ENCODE measurements at places on chromosomes 16 and 17.
A peak's percentile ranks its signal among the peaks of the same experiment; 100 is the strongest.

DNA sequence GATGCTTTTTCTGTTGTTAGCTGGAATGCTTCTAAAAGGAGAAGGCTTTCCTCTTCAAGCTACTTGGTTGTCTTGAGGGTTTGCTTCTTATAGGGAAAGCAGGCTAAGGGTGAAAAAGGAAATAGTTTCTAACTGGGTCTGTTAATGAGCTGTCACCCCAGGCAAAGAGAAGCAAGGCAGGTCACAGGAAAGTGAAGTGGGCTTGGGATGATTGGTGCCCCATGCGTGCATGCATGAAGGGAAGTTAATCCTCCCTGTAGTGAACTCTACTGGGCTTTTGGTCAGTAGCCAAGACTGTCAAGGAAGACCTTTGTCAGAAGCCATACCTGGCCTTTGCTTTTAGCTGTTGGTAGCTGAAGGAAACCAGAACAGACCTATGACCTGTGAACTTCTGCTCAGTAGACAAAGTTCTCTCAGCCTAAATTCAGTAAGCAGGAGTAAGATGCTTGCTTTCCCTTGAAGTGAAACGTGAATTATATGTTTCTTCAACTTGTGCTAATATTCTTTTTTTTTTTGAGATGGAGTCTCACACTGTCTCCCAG lies 16.5 kb downstream of the TENT4B start:
- no peaks in the 10 kb centered on the region for H3K36me3 ChIP-seq
- no peaks in the 10 kb centered on the region for H3K27me3 ChIP-seq
- H3K4me1 ChIP-seq = peaks cover 6% of the 10 kb centered on the region
- H3K4me3 ChIP-seq = no peak overlapping the region

GRCh38 chr17:5942687-5943086 lies 127.5 kb upstream of the WSCD1 start:
- DNase-seq = no peak
- H3K4me3 ChIP-seq = no peak overlapping the region
- peaks cover 6% of the 10 kb centered on the region for H3K4me1 ChIP-seq
- no peak overlapping the region for H3K27ac ChIP-seq
- peaks cover 62% of the 10 kb centered on the region for H3K27me3 ChIP-seq
- H3K36me3 ChIP-seq = no peaks in the 10 kb centered on the region

GRCh38 chr16:74321356-74321755 lies 24.7 kb downstream of the PSMD7 start:
- no peak for DNase-seq
- H3K4me1 ChIP-seq = no peaks in the 10 kb centered on the region
- H3K27me3 ChIP-seq = no peaks in the 10 kb centered on the region
- no peaks in the 10 kb centered on the region for H3K36me3 ChIP-seq

- peaks cover 10% of the 10 kb centered on the region for H3K27me3 ChIP-seq
- H3K4me3 ChIP-seq = no peak overlapping the region
- H3K4me1 ChIP-seq = peaks cover 42% of the 10 kb centered on the region
- no peaks in the 10 kb centered on the region for H3K36me3 ChIP-seq
- no peak for DNase-seq
These were observed 30.5 kb downstream of the COPZ2 start for GRCh38 chr17:48006936-48007709.

- no peaks in the 10 kb centered on the region for H3K27me3 ChIP-seq
- no peak for DNase-seq
- peaks cover 5% of the 10 kb centered on the region for H3K36me3 ChIP-seq
- peak overlapping the region; percentile 94 for H3K27ac ChIP-seq
- H3K4me3 ChIP-seq = peak overlapping the region; percentile 95
These were observed 1.3 kb upstream of the HERPUD1 start for GRCh38 chr16:56930486-56931270.

GRCh38 chr16:75445298-75445697 lies 12.0 kb upstream of the CFDP1 start:
- H3K36me3 ChIP-seq = peaks cover 24% of the 10 kb centered on the region
- peaks cover 9% of the 10 kb centered on the region for H3K4me1 ChIP-seq

GRCh38 chr17:75260641-75261335 lies 618 bp downstream of the GGA3 start:
- H3K4me1 ChIP-seq = peaks cover 30% of the 10 kb centered on the region
- no peaks in the 10 kb centered on the region for H3K27me3 ChIP-seq
- DNase-seq = no peak
- H3K27ac ChIP-seq = peak overlapping the region; percentile 100
- H3K4me3 ChIP-seq = peak overlapping the region; percentile 97
- peaks cover 6% of the 10 kb centered on the region for H3K36me3 ChIP-seq

GRCh38 chr16:1349351-1349750 lies 2.3 kb downstream of the TSR3 start:
- no peak for DNase-seq
- no peaks in the 10 kb centered on the region for H3K27me3 ChIP-seq
- peak overlapping the region; percentile 26 for H3K4me3 ChIP-seq
- no peaks in the 10 kb centered on the region for H3K36me3 ChIP-seq

DNA sequence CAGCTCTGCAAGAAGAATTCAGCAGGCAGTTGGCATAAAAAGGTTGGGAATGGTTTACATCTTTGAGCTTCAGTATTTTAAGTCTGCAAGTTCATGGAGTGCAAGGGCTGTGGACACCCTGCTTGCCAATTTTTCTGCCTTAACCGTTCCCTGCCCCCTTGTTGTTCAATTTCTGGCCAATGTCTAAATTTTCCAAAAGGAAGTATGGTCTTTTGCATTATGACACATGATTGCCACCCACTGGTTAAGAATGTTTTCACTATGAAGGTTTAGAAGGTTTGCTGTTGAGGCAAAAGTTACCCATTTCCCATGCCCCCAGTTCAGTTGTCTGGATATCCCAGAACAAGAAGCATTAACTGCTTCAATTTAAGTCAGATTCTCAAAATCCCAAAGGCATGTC lies 441.9 kb downstream of the CDH13 start:
- H3K27ac ChIP-seq = no peak overlapping the region
- no peak for DNase-seq

DNA sequence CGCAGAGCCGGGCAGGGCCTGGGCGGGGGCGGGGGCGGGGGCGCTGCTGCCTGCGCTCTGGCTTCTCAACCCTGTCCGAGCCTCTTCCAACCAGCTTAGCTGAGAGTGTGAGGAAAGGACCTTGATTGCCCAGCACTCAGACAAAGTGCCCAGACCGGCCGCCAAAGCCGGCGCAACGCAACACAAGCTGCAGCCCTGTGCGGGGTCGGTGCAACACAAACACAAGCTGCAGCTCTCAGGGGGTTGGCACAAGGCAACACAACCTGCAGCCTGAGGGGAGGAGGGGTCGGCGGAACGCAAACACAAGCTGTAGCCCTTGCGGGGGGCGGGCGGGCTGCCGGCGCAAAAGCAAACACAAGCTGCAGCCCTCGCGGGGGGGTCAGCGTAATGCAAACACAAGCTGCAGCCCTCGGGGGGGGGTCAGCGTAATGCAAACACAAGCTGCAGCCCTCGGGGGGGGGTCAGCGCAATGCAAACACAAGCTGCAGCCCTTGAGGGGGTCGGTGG lies 60.0 kb downstream of the KLHDC4 start:
- H3K27ac ChIP-seq = peak overlapping the region; percentile 90
- H3K4me1 ChIP-seq = peaks cover 16% of the 10 kb centered on the region
- H3K4me3 ChIP-seq = peak overlapping the region; percentile 62
- peaks cover 23% of the 10 kb centered on the region for H3K36me3 ChIP-seq
- peaks cover 10% of the 10 kb centered on the region for H3K27me3 ChIP-seq

DNA sequence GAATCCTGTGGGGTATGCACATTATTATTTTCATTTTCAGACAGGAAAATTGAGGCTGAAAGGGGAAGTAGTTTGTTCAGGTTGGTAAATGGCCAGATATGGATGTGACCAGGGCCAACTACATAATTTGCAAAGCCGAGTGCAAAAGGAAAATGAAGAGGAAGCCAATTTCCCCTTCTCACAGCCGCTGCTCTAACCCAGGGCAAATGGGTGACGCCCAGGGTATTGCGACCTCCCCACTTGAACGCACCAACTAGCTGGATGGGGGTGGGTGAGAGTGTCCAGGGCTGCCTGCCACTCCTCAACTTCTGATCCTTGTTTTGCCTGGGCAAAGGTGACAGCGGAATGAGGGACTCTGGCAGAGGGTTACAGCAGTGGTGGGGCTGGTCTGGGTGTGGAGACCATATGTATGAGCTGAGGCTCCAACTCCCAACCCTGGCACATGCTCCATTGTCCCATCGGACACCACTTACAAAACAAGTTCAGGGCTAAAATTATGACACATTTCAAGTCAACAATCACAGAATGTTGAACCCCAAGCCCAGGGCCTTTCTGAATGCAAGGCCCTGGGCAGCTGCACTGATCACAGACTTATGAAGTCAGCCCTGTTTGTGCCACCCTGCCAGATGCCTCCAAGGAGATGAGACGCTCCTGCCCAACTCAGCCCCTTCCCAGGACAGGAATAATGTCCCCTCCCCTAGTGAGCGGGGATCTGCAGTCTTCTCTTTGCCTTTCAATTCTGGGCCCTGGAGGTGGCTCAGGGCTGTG lies 1.7 kb downstream of the ANKRD40CL start:
- DNase-seq = no peak
- H3K27me3 ChIP-seq = no peaks in the 10 kb centered on the region
- H3K27ac ChIP-seq = no peak overlapping the region
- H3K36me3 ChIP-seq = no peaks in the 10 kb centered on the region

GRCh38 chr16:70269471-70269870 lies 17.7 kb upstream of the EXOSC6 start:
- DNase-seq = no peak
- H3K36me3 ChIP-seq = peaks cover 38% of the 10 kb centered on the region
- no peak overlapping the region for H3K4me3 ChIP-seq
- H3K4me1 ChIP-seq = no peaks in the 10 kb centered on the region
- no peak overlapping the region for H3K27ac ChIP-seq
- no peaks in the 10 kb centered on the region for H3K27me3 ChIP-seq

- DNase-seq = no peak
- peaks cover 2% of the 10 kb centered on the region for H3K4me1 ChIP-seq
- H3K27me3 ChIP-seq = no peaks in the 10 kb centered on the region
- H3K36me3 ChIP-seq = peaks cover 30% of the 10 kb centered on the region
- no peak overlapping the region for H3K4me3 ChIP-seq
These were observed 20.2 kb downstream of the ZNF778 start for GRCh38 chr16:89237733-89238132.

- no peaks in the 10 kb centered on the region for H3K36me3 ChIP-seq
- peaks cover 5% of the 10 kb centered on the region for H3K4me1 ChIP-seq
- H3K4me3 ChIP-seq = no peak overlapping the region
- no peak for DNase-seq
These were observed 42.6 kb upstream of the AXIN2 start for GRCh38 chr17:65604070-65604469.

DNA sequence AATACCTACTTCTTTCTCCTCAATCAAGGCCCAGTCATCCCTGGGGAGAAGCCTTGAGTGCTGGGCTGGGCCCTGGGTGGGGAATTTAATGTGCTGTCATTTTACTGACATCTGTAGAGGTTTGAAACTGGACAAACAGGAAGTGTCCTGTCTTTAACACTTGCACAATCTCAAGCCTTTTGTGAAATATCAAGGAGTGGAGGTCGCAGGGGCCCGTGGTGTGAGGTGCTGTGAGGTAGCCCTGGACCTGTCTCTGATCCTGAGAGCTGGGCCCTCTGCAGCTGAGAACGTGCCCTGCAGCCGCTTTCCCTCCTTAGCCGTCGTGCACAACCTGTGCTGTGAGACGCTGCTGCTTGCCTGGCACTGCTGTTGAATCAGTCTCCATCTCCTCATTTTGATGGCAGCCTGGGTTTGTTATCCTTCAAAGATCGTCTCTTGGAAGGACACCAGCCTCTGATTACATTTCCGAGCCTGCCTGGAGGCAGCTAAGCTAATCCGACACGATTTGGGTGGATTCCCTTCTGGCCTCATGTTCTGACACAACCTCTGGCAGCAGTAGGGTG lies 29.9 kb downstream of the SMARCE1 start:
- no peak for DNase-seq
- peaks cover 29% of the 10 kb centered on the region for H3K27me3 ChIP-seq
- H3K4me1 ChIP-seq = peaks cover 6% of the 10 kb centered on the region
- H3K36me3 ChIP-seq = no peaks in the 10 kb centered on the region

DNA sequence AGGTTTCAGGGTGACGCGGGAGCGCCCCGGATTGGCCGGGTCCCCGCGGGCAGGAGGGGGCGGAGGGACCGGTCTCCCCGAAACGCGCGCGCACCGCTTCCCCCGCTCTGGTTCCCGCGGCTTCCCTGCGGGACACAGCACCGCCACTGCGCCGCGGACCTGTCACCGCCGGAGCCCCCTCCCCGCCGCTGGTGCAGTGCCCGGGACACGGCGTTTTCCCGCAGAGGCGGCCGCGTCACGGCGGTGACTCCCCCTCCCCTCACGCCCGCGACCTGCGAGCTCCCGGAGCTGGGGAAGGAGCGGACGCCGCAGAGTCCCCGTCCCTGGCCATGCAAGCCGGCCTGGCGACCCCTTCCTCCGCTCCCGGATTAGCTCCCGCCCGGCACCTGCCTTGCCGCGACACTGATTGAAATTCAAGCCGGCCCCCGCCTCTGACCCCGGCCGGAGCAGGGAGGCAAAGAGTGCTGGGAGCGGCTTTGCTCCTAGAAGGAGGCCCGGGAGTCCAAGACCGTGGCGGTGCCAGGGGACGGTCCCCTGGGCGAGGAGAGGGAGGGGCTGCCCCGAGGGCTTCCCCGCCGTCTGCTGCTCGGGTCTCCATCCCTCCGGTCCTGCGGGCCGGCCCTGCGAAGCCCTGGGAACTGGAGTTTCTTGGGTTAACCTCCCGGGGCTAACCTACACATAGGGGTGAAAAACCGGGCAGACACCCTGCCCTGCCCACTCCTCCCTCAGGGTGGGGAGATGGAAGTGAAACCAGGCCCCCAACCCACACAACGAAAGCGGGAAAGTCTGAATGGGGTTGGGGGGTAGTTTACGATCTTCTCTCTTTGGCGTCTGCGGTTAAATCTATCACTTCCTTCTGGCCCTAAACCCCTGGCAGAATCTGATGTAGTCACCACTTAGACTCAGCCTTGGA lies 1.0 kb downstream of the RHBDL3 start:
- H3K4me1 ChIP-seq = peaks cover 10% of the 10 kb centered on the region
- no peak overlapping the region for H3K27ac ChIP-seq
- H3K4me3 ChIP-seq = peak overlapping the region; percentile 71
- peaks cover 82% of the 10 kb centered on the region for H3K27me3 ChIP-seq
- peak; percentile 28 for DNase-seq
- no peaks in the 10 kb centered on the region for H3K36me3 ChIP-seq

- H3K4me1 ChIP-seq = no peaks in the 10 kb centered on the region
- no peaks in the 10 kb centered on the region for H3K27me3 ChIP-seq
- DNase-seq = no peak
These were observed 559.5 kb upstream of the CDH11 start for GRCh38 chr16:65681406-65681805.

- peaks cover 14% of the 10 kb centered on the region for H3K27me3 ChIP-seq
- no peak overlapping the region for H3K4me3 ChIP-seq
- H3K27ac ChIP-seq = no peak overlapping the region
- H3K36me3 ChIP-seq = no peaks in the 10 kb centered on the region
- no peaks in the 10 kb centered on the region for H3K4me1 ChIP-seq
These were observed 180.6 kb downstream of the COPRS start for GRCh38 chr17:31678431-31678830.

- H3K27ac ChIP-seq = no peak overlapping the region
- H3K27me3 ChIP-seq = no peaks in the 10 kb centered on the region
- DNase-seq = no peak
- H3K36me3 ChIP-seq = no peaks in the 10 kb centered on the region
These were observed 206.6 kb downstream of the CDH8 start for GRCh38 chr16:61829631-61830030.

- no peak for DNase-seq
- H3K36me3 ChIP-seq = no peaks in the 10 kb centered on the region
- no peak overlapping the region for H3K4me3 ChIP-seq
- H3K27ac ChIP-seq = no peak overlapping the region
- peaks cover 42% of the 10 kb centered on the region for H3K27me3 ChIP-seq
These were observed 15.7 kb upstream of the WFDC1 start for GRCh38 chr16:84278968-84279367.

Measured in progenitor cell of endocrine pancreas (in vitro differentiated cells).